ENCODE measurements at places on chromosomes 13 and 19.

- no peak for DNase-seq
Measured at GRCh38 chr13:75440100-75440499, 41.9 kb downstream of the TBC1D4 start.

DNA sequence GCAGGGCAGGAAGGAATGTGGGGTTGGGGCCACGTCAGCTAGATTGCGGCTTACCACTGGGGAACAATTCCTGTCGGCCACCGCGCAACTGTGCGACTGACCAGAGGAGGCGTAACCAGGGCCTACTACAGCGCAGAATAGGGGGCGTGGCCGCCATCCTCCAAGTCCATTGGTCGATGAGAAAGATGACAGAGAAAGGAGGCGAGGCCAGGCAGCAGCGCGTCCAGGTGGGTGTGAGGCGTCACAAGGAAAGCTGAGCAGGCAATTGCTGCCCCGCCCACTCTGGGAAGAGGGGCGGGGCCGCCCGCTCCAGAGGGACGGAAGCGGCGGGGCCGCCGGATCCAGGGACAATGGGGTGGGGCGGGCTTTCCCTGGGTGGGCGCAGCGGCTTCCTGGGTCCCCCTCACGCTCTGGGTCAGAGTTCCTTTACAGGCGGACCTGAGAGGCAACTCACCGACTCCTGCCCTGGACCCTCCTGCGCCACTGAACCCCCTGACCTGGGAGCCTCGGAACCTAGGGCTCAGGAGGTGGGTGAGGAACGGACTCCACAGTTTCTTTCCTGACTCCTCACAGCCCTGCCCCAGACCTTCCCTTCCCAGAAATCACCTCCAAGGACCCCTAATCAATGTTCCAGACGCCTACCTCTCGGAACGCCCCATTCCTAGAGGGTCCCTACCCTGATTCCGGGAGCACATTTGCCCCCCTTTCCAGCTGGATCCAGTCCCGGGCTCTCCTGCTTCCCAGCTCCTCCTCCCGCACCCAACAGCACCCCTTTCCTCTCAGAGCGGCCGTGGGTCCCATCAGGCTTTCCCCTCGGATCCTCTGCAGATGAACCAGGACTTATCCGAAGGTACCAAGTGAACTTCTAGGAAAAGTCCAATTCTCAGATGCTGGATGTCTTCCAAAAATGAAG lies 101.5 kb upstream of the ZNF492 start:
- DNase-seq, result no peak

- no peak for DNase-seq
Measured at GRCh38 chr13:20399515-20399914, 126.1 kb downstream of the CRYL1 start.

- DNase-seq, result no peak
Measured at GRCh38 chr19:46474211-46474610, 2.8 kb upstream of the PNMA8A start.

GRCh38 chr19:4042064-4042730 lies 24.5 kb downstream of the ZBTB7A start:
- DNase-seq, result no peak

DNA sequence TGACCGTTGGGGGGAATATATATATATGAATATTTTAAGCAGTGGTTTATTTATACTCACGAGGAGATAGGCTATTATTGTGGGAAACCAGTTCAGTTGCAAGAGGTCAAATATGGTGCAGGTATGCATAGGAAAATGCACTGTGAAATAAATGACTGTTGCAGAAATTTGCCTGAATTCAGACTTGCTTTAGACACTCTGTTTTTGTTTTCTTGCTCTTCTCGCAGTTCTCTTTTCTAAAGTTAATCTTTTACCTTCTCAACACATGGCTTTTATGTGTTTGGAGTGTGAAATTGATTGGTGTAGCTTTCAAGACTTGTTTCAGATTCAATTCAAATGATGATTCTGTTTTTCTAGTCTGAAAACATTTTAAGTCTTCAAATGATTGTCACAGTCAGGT lies 109.7 kb downstream of the LRCH1 start:
- DNase-seq, result no peak

- DNase-seq, result no peak
Measured at GRCh38 chr19:1307320-1307719, 21.6 kb downstream of the EFNA2 start.

GRCh38 chr13:81745391-81745790 lies 1404.5 kb upstream of the SPRY2 start:
- no peak for DNase-seq

GRCh38 chr19:51367255-51367564 lies 1.0 kb upstream of the ETFB start:
- DNase-seq, result no peak

DNA sequence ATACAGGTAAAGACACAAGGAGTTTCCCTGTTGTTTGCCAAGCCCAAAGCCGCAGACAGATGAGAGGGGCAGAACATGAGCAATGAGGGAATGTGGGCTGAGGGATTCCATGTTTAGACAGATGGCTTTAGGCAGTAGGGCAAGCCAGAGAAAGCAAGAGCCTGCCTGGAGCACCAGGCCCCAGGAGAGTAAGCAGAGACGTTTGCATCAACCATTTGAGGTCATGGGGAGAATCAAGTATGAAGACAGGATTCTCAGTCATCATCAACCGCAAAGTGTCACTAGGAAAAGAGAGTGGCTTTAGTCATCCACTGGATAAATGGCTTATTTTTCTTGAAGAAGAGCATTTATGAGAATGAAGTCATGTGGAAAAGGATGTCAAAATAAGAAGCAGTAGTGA lies 184.7 kb downstream of the COG6 start:
- no peak for DNase-seq

- no peak for DNase-seq
Measured at GRCh38 chr13:26295812-26296211, 41.9 kb downstream of the CDK8 start.

All from stimulated activated naive CD4-positive, alpha-beta T cell treated with Interleukin-2 at 50 U/mL for 16 hours (primary cell).